Heart right ventricle (tissue), 16 donors: ENCODE measurements at places on chromosomes 12 and 14.

- no peak for DNase-seq
Measured at GRCh38 chr12:4293299-4293965, 19.9 kb downstream of the CCND2 start.

- no peak for DNase-seq
Measured at GRCh38 chr14:92660571-92660970, 87.9 kb downstream of the LGMN start.

- no peak for DNase-seq
Measured at GRCh38 chr12:117679776-117680175, 289.0 kb downstream of the KSR2 start.

- no peak for DNase-seq
Measured at GRCh38 chr14:68653108-68653507, 139.8 kb downstream of the ZFP36L1 start.
